ENCODE measurements at places on chromosomes 2 and 18.

GRCh38 chr2:18123577-18123976 lies 245.1 kb downstream of the KCNS3 start:
- no peak for DNase-seq

DNA sequence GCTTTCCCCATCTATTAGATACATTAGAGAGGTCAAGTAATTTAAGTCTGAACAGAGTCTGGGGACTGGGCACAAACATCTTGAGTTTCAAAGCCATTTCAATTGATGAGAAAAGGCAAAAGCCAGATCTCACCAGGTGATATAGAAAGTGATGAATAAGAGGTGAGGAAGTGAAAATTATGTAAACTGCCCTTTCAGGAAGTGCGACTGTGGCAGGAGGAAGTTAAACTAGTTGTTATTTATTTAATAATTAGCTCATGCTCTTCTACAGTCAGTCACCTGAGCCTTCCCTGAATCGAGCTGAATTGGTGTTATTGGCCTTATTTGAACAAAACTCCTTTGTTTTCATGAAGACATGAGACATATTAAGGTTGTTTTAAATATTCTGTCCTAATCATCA lies 115.1 kb downstream of the CDH20 start:
- no peak for DNase-seq

- DNase-seq = no peak
These were observed 52.7 kb upstream of the CALCRL start for GRCh38 chr2:187500585-187501359.

GRCh38 chr2:84844141-84844540 lies 36.7 kb downstream of the TRABD2A start:
- no peak for DNase-seq

- DNase-seq = no peak
These were observed 202.5 kb downstream of the CCDC102B start for GRCh38 chr18:69000366-69000765.

- peak; percentile 7 for DNase-seq
These were observed 30.1 kb downstream of the UXS1 start for GRCh38 chr2:106163948-106164545.

- DNase-seq = no peak
These were observed 129.6 kb downstream of the MREG start for GRCh38 chr2:215883799-215884198.

DNA sequence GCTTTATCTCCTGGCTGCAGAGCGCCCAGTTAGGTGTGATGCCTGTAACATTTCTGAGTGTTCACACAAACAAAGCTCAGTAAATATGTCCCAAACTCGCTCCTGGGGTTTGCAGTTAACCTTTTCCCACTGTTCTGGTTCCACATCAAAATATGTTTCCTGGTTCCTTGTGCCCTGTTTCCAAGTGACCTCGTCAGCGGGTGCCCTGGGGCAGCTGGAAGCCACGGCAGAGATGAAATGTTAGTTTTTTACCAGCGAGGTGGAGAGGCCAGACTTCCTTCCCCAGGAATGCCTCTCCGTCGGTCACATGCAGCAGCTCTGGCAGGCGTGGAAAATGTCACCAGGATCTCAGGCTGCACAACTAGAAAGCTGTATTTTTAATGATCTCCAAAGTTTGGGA lies 18.2 kb downstream of the NFATC1 start:
- DNase-seq = no peak

GRCh38 chr2:85605406-85606115 lies 3.1 kb upstream of the TMEM150A start:
- no peak for DNase-seq

- DNase-seq = no peak
These were observed 3.4 kb downstream of the CFAP65 start for GRCh38 chr2:219037783-219038499.

- no peak for DNase-seq
These were observed 42.0 kb downstream of the DTNA start for GRCh38 chr18:34752056-34752455.

DNA sequence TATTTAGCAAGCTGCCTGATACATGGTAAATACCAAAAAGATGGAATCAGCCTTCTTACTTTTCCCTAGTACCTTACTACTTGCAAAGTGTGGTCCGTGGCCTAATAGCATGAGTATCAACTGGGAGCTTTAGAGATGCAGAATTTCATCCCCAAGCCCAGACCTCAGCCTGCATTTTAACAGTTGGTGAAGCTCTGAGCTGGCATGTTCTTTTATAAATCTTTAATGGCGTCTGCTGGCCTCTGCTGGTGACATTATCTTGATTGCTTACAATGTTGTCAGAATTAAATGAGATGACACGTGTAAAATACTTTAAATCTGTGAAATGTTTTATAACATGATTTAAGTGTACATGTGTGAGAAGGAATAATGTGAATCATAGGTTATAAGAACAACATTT lies 115.1 kb upstream of the NOSTRIN start:
- no peak for DNase-seq

DNA sequence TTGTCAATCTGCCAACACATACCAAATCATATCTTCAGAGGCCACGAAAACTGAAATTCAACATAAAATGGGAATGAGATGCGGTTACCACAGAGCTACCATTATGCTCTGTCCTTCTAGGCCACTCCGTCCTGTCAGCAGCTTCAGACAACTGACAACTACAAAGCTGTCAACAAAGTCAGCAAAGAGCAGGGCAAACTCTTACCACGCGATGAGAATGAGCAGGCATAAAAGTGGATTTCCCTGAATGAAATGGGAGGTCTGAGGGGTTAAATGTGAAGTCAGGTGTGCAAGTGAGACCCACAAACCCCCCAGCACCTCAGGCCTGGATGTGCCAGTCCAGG lies 130.1 kb downstream of the LNPK start:
- no peak for DNase-seq

DNA sequence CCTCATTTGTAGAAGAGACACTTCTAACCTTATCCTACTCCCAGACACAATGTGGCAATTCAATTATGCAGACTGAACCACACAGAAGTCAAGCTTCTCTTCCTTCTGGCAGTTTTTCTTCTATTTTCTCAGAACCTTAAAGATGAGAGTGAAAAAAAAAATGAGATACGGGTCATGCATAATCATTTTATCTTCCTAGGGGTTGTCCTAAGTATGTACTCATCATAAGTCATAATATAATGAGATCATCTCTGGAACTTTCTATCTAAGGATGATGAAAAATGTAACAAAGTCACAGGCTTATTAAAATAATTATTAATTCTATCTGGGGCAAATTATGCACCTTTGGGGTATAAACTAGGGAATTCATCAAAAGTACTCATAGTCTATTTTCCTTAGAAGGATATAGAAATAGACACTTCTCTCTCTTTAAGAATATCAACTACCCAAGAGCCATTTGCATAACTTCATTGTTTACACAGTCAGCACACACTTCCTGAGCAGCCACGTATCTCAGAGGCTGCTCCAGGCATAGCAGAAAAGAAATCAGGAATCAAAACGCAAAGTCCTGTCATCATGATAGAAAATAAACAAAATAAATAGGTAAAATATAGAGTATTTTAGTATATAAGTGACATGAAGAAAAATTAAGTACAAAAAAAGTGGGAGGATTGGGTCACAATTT lies 345.9 kb upstream of the SPHKAP start:
- DNase-seq = no peak

DNA sequence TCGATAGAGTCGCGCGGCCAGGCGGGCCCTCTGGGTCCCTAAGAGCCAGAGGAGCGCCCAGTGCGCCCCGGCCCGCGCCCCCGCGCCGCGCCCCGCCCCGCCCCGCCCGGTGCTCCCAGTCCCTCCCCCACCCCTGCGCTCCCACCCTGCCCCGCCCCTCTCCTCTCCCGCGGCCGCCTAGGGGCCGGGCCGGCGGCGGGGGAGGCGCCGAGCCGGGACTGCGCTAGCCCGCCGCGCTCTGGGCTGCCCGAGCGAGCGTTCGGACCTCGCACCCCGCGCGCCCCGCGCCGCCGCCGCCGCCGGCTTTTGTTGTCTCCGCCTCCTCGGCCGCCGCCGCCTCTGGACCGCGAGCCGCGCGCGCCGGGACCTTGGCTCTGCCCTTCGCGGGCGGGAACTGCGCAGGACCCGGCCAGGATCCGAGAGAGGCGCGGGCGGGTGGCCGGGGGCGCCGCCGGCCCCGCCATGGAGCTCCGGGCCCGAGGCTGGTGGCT lies at the start of gene GPC1:
Gene GPC1, plus strand, starts transcription at position 207 of the 491 bp plus-strand sequence. Its CDS starts 256 bp downstream, at position 463.
- DNase-seq = peak; percentile 78

GRCh38 chr18:59571902-59572301 lies 125.3 kb downstream of the CCBE1 start:
- DNase-seq = no peak

- peak; percentile 99 for DNase-seq
These were observed at the start of gene SELENOI for GRCh38 chr2:26345545-26346453. Gene SELENOI, plus strand, starts transcription at chr2:26346143. Its CDS starts 90 bp downstream, at chr2:26346233.

DNA sequence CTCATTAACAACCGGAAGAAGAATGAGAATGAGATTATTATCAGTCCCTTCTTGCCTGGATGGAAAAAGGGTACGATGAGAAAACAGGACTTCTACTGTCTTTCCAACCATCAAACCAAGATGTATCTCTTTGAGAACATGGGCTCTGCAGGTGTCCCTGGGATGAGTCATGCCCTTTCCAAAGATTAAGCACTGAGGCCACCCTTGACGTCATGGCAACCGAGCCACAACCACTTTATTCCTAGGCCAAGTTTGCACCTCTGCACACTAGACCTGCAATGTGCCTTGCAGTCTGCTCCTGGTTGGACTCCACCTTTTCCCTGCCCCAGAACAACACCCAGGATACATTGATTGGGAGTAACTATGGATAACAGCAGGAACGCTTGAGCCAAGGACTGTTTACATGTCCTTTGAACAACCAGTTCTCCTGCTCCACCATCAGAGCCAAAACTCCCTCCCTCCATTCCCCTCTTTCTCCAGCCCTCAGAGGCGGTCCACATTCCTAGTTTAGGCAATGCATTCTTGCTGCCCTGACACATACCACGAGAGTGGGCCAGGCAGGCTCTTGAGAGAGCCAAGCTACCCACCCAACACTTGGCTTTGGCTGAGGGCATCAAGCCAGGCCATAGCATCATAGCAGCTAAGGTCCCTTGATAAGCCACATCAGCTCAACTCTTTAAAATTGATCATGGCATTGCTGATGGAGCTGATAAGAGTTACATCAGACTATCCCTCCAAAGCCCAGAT lies 310.7 kb downstream of the TNS1 start:
- no peak for DNase-seq

GRCh38 chr2:157470321-157470720 lies 26.4 kb upstream of the CYTIP start:
- no peak for DNase-seq

- DNase-seq = no peak
These were observed 15.5 kb downstream of the ADRA2B start for GRCh38 chr2:96100893-96101304.

DNA sequence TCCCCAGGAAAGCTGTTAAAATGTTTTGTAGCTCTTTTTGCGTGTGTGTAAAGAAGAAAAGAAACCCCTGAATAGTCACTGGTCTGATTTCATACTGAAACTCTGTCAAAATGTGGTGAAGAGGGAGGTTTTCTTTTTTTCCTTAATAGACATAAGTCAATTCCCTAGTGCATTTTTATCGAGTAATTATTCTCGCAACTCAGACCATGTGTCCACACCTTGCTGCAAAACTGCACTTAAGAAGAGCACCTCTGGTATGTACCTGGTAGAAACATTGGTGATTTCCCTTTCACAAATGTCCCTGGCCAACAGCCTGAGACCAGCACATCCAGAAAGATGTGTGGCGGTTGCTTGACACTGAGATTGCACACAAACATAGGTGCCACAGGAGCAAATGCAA lies 159.9 kb downstream of the ZNF521 start:
- DNase-seq = no peak

DNA sequence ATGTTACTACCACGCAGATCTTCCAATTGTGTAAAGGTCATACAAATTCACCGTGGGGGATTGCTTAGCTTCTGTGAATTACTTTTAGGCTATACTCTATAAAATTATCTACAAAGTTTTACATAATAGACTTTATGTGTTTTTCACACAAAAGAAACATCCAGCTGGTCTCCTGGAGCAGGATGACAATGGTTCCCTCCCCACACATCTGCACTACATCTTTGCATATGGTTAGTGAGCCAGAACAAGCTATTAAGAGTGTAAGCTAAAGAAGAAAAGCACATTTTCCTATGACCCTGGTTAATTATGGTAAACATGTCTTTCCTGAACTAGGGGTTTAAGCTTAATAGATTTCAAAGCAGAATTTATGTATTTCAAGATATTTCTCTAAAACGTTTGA lies 295.1 kb downstream of the ASXL3 start:
- DNase-seq = no peak

- no peak for DNase-seq
These were observed 137.6 kb downstream of the MBD2 start for GRCh38 chr18:54086863-54087262.

GRCh38 chr2:10919771-10920621 lies 8.3 kb downstream of the KCNF1 start:
- peak; percentile 54 for DNase-seq

GRCh38 chr2:60148716-60149115 lies 404.7 kb downstream of the BCL11A start:
- DNase-seq = no peak

- DNase-seq = peak; percentile 49
These were observed 11.2 kb downstream of the SCG2 start for GRCh38 chr2:223590964-223591363.

- DNase-seq = no peak
These were observed at the start of gene ALKAL2 for GRCh38 chr2:287911-288757. Gene ALKAL2, minus strand, starts transcription at chr2:288091. Its CDS starts 256 bp downstream, at chr2:287835.

GRCh38 chr18:74019864-74020263 lies 127.8 kb downstream of the FBXO15 start:
- no peak for DNase-seq

DNA sequence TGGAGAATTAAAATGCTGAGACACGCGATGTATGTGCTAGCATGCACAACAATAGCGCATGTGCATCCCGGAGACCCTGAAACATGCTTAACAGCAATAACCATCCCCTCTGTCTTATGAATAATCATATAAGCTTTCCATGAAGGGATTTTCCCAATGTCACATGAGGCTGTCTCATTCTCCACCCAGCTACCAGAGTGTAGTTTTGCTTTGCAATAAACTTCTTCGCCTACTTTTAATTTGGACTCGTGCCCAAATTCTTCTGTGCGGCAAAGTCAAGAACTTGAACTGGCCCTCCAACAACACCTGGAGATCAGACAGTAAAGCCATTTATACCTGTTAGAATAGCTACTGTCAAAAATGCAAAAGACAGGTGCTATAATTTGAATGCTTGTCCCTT lies 15.5 kb downstream of the LYG1 start:
- DNase-seq = no peak

- no peak for DNase-seq
These were observed 151.2 kb upstream of the BARD1 start for GRCh38 chr2:214960677-214961076.

DNA sequence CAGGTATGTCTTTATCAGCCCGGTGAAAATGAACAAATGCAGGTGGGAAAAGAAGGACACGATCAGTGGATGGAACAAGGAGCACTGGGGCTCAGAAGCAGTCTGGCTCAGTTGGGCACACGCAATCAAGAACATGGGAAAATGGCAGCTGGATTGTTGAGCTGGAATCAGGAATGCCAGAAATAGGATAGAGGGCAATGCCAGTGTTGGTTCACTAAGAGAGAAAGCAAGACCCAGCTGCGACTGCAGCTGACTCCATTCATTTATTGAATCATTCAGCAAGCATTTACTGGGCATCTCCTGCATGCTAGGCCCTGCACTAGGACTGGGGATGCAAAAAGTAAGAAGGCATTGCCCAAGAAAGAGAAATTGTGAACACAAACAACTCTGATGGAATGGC lies 13.6 kb upstream of the TTR start:
- DNase-seq = no peak

- no peak for DNase-seq
These were observed 36.5 kb upstream of the C1D start for GRCh38 chr2:68099260-68099659.

- DNase-seq = no peak
These were observed 7.0 kb downstream of the TIMM21 start for GRCh38 chr18:74155276-74155675.

Data from NCI-H774 (cell line).